ENCODE measurements at places on chromosomes 4 and X.

DNA sequence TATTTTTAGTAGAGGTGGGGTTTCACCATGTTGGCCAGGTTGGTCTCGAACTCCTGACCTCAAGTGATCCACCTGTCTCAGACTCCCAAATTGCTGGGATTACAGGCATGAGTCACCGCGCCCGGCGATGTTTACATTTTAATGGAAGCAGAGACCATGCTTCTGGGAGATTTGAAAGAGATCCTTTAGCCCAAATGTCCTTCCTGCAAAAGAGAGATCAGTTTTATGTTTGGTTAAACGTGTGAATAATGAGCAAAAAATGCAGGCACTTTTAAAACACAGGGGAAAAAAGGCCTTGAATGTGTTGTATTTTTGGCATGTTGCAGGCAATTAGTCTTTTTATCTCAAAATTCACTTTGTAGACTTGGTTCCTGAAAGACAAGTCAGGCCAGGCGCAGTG lies 95.8 kb upstream of the ELOVL6 start:
- DNase-seq: no peak

DNA sequence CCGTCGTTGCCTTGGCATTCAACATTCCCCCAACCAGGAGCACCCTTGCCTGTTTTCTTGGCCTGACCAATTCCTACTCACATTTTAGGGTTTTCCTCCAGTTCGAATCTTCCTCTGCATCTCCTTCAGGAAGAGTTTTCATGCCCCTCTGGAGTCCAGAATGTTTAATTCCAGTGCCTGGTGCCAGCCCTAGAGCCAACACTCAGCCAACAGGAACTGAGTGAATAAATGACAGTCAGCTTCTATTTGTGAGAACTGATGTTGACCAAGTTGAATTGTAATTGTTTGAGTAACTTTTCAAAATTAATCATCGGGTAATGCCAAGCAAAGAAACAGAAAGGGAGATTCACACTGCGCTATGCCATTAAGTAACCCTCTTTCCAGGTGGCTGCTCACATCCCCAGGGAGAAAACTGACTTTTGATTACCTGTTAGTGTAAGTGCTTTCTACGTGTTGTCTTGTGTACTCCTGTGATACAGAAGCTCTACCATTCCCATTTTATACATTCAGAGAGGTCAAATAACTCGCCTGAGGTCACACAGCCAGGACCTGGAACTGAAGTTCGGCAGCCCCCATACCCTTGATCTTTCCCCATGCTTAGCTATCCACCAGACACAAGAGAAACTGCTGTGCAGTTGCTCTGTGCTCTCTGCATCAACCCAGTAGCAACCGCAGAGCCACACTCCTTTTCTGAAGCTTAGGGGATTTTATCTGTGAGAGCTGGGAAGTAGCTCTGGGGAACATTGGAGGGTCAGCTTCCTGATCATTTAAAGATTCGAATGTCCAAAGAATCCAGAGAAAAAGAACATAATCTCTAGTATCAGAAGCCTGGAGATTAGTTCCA lies 19.0 kb upstream of the SLC2A9 start:
- DNase-seq: no peak

DNA sequence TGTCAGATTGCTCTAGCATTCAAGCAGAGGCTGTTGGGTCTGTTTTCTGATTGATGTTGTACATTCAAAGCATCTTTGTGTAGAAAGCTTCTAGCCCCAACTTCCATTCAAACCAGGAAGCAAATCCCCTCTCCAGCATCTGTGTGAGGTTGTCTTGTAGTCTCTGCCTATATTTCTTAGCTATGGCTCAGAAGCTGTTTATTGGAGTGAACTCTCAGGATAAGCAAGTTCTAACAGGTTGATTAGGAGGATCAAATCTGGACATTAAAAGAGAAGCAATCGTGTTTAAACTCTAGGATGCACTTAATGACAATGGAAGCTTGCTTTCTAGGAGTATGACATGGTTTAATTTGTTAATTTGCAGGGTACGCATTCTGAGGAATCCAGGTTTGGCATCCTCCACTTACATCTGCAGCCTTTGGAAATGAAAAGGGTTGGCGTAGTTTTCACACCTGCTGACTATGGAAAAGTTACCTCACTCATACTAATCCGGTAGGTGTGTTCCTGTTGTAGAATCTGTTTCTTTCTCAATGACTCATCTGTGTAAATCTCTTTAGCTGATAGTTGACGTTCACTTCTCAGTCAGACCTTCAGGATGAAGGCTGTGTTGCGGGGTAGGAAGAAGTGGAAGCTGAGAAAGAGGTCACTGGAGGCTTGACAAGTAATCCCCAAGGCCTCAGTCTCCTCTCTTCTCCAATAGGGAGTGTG lies 88.0 kb upstream of the TLR2 start:
- DNase-seq: no peak

GRCh38 chr4:10732914-10733415 lies 48.4 kb upstream of the CLNK start:
- no peak for DNase-seq

DNA sequence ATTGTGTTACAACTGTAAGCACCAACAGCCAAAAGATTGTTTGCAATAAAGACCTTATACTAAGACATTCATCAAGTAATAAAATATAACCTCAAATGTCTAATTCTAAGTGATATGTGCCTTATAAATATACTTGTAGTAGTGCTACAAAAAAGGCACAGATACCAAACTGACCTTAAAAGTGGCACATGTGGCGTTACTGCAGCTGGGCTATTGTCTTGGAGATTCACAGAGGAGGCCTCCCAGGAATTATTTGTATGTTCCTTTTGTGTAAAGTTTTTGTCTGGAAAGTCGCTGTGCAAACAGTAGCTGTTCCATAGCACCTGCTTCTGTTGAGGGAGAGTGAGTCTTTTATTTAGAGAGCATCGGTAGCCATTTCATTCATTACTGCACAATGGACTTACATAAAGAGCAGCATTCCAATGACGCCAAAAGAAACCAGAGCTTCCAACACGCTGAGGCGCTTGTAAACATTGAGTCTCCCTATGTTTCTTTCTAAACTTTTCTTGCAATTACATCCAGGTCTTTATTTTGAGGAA lies 143.7 kb downstream of the RPA4 start:
- no peak for DNase-seq

- no peak for DNase-seq
Measured at GRCh38 chr4:41167191-41167590, 47.2 kb downstream of the APBB2 start.

DNA sequence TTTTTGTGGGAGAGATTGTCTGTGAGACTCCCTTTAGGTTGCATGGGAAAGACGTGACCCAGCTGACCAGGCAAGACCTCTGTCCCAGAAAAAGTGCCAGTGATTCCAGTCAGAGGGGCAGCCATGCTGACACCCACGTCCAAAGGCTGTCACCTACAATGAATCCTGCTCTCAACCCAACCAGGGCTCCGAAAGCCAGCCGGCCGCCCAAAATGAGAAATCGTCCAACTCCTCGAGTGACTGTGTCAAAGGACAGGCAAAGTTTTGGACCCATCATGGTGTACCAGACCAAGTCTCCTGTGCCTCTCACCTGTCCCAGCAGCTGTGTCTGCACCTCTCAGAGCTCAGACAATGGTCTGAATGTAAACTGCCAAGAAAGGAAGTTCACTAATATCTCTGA lies 5.5 kb downstream of the SLITRK2 start:
- DNase-seq: no peak

DNA sequence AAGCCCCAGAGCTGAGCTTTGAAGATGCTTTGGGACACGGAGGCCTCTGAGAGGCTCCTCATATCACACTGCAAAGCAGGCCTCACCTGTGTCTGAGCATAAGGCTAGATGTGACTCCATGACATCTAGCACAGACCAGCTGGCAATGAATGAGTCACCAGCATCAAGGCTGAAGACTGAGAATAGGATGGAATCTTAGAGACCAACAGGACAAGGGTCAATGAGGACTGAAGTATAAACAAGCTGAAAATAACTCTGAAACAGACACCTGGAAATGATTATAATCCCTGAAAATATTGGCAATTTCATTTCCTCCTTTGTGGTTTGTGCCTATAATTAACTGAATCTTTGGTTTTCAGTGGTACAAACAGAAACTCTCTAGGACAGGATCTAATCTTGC lies 87.1 kb upstream of the PRPS1 start:
- DNase-seq: no peak

GRCh38 chr4:187070158-187070557 lies 346.5 kb upstream of the FAT1 start:
- DNase-seq: no peak

DNA sequence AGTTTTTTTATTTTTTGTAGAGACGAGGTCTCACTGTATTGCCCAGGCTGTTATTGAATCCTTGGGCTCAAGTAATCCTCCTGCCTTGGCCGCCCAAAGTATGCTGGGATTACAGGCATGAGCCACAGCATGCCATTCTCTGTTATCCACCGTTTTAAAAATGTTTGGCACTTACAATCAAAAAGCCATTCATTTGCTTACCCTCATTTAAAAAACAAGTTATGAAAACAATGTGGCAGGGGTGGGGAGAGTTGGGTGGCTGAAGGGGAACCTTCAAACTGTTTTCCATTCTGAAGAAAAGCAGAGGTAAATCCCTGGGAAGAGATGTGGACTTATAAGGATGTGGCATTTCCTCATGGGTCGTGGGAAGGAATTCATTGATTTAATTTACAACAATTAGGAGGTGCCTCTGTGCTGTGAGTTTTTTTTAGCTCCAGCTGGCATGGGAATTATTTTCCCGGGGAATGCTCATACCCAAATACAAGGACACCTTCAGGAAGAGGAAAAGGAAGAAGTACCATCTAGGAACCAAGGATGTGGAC lies 103.5 kb downstream of the MID1 start:
- no peak for DNase-seq

DNA sequence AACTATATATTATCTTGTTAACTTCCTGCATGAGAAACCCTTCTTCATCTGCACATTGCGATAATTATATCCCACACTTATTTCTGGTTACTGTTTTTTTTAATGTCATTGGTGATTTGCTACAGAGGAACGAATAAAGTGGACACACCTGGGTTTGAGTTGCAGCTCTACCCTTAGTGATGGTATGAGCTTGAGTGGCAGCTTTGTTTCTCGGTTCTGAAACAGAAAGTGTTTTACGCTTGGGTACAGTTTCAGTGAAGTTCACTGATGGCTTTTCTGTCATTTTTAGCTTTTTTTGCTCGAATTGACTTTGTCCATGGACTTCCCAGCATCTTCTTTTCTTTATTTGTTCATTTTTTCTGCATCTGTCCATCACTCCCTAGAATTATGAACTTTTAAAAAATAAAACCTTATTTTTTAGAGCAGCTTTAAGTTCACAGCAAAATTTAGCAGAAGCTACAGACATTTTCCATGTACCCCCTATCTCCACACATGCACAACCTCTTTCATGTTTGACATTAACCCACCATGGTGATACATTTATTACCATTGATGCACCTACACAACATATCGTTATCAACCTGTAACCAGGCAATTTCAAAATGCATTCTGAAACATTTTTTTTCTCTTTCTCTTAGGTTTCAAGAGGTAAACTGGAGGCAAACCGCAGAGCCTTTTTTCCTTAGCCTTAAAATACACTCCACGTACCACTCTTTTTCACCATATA lies 1041.6 kb upstream of the PRKX start:
- DNase-seq: no peak

DNA sequence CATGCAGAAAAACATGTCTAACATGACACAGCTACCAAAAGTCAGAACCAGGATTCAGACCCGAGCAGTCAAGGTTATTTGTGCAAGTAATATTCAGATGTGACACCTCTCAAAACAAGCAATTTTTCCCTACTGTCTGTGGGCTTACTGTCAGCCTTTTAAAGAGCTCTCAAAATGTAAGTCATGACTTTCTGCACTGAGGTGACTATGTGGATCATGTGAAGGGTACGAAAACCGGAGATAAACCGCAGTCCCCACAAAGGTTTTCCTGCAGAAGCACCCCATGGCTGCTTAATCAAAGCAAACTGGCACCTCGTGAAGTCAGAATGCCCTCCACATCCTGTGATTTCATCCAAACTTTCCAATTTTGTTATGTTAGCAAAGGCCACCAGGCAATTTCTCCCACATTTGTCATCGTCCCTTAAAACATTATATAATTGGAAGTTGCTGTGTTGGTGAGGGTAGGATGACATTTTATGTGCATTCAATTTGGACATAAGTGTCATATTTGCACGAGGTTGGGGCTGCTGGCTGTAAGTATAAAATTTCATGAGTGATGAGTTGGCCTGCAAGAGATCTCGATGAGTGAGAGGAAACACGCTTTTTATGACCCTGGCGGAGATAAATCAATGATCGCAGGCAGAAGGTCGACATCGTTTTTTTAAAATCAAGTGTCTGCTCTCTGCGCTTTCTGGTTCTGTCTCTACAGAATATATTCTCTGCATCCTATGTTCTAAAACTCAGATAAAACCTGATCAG lies 161.2 kb downstream of the STK32B start:
- no peak for DNase-seq

- no peak for DNase-seq
Measured at GRCh38 chr4:135476272-135476671, 1274.7 kb upstream of the PABPC4L start.

- no peak for DNase-seq
Measured at GRCh38 chr4:48333587-48333986, 7.7 kb upstream of the SLAIN2 start.

- no peak for DNase-seq
Measured at GRCh38 chr4:124685851-124686250, 26.7 kb downstream of the ANKRD50 start.

- no peak for DNase-seq
Measured at GRCh38 chrX:9759337-9759736, 6.3 kb downstream of the GPR143 start.

DNA sequence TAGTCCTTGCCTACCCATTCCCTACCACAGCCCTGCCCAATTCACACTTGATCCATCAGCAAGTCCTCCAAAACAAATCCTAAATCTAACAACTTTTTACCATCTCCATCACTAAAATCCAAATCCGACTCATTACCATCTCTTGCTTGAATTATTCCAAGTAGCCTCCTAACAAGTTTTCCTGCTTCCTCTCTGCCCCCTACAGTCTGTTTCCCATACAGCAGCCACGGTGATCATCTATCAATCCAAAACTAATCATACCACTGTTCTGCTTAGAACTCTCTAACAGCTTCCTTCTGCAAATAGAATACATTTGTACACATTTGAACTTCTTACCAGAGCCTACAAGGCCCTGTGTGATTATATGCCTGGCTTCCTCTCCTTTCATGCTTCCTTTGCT lies 133.0 kb downstream of the SHROOM4 start:
- no peak for DNase-seq

- no peak for DNase-seq
Measured at GRCh38 chr4:4720646-4721045, 138.8 kb upstream of the MSX1 start.

- DNase-seq: no peak
Measured at GRCh38 chr4:80948995-80949394, 81.5 kb upstream of the BMP3 start.

DNA sequence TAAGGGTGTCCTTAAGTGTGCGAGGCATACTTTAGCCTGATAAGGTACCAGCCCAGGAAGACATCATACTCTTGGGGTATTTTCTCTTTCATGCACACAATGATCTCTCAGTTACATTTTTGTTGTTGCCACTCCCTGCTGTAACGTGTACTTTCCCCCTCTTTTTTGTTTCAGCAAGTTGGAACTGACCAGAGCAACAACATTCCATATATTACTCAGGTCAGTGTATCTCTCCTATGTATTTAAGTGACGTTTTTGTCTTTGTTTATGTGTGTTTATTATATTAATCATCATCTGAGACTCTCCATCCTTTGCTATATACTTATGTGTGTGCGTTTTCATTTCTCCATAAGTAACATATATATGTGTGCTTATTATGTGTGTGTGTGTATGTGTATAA lies 71.3 kb upstream of the VBP1 start:
- no peak for DNase-seq

Measured in activated CD4-positive, alpha-beta T cell treated with anti-CD3 and anti-CD28 coated beads, Interleukin-2, amount 50 U/mL, for 4 hours (primary cell).